ENCODE measurements at places on chromosomes 2 and 18. TPM values are rescaled to one million over a fixed set of nuclear protein-coding genes. Genes with fewer than 3 reads are reported as not detected.

DNA sequence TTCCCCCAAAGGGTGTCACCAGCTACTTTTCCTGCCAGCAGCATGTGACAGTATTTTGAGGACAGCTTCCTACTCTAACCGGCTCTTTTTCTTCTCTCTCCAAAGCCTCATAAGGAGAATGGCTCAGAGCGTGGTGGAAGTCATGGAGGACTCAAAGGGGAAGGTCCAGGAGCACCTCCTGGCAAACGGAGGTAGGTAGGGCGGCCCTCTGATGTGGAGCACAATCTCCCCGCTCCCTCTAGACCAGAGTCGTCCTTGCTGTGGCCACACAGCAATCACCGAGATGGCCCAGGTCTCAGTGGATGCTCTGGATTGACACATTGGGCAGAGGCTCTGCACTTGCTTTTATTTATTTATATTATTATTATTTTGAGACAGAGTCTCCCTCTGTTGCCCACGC, 32.4 kb downstream of the ATP6V1C2 start:
- no peak for DNase-seq

DNA sequence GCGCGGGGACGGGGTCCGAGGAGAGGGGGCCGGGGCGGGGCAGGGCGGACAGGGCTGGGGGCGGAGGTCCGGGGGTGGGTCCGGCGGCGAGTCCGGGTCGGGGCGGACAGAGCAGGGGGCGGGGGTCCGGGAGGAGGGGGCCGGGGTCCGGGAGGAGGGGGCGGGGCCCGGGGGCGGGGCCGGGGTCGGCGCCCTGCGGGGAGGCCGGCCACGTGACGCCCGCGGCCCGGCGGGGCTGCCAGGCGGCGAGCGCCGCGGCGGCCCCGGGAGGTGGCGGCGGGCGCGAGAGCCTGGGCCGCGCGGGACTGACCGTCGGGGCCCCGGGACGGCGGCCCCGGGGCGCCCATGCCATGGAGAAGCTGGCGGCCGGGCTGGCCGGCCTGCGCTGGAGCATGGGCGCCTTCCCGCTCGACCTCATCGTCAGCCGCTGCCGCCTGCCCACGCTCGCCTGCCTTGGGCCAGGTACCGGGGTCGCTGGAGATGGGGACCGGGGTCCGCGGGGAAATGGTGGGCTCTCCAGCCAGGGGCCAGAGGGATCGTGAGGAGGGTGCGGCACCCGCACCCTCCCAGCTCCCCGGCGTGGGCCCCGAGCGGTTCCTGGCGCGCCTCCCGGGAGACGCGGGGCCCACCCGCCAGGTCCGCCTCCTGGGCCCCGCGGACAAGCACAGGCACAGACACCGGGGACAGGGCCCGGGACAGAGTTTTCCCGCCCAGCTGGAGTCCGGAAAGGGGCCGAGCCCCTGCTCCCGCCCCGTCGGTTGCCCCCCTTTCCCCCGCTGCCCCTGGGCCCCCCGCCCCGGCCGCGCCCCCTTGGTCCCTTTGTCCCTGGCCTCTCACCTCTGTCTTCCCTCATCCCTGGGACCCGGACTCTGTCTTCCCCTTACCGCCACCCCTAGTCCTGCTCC, at the start of gene GAREM2:
TSS of gene GAREM2 (plus strand) at position 218 of the 905 bp plus-strand sequence. CDS start at position 351, 133 bp downstream.
- DNase-seq, result no peak

DNA sequence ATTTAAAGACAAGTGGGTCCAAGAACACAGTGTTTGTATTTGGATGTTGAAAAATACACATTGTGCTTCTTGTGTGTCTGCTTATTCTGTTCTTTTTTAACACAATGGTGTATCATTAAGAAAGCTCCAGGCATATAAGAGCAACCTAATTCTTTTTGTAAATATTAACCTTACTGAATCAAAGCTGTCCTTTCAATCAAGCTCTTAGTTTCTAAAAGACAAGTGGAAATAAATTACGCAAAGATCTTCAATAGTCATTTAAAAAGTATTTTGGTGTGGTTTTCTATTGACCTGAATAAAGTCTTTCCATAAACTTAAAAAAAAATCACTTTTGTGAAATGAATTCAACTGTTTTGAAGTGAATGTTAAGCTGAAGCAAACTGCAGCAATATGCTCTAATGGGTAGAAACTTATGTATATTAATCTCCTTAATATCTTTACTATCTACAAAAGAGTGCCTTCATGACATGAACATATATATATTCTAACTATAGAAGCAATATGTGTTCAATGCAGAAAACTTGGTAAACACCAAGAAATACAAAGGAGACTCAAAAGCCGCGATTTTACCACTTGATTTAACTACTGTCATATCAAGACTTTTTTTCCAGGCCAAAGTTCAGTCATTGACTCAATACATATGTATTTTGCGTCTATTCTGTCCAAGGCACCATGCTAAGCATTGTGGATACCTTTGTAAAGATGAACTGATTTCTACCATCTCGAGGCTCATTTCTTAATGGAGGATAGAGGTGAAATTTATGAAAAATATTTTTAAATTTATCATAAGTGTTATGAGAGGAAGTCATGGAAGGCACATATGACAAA, 97.7 kb downstream of the ARHGAP15 start:
- DNase-seq, result no peak

DNA sequence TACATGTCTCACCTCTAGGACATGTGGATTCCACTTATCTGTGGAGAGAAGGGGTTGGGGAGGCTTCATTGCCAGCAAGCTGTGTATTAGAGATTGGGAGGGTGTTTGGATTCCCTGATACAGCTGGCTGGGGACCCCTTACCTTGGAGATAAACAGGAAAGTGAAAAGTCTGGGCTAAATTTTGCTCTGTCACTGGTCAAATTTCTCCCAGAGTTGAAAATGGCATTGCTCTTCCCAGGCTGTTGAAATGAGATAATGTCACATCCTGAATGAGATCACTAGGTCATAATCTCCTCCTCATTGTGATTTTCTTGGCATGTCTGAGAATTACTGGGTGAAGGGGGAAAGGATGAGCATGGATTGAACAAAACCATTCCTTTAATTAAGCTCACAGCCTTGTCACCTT, 265.0 kb upstream of the PARD3B start:
- no peak for DNase-seq

- no peak for DNase-seq
Observed at GRCh38 chr2:234841321-234842015, 110.3 kb upstream of the SH3BP4 start.

DNA sequence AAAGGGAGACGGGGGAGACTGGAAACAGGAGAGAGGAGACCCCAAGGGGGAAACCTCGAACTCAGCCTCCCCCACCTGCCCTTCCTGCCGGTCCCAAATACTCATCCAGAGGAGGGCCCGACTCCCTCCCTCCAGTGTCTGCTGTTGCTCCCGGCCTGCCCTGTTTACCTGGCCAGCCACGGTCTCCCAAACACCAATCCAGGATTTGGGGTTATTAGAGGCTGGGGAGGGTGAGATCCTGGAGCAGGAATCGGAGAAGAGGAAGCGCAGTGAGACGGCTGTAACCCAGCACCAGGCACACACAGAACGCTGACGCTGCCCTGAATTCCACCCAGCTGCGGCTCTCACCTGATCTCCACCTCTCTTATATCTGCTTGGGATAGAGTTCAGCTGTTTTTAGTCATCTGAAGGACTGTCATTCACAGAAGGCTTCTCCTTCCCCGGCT, 213.0 kb downstream of the TNS1 start:
- peak; percentile 84 for DNase-seq

DNA sequence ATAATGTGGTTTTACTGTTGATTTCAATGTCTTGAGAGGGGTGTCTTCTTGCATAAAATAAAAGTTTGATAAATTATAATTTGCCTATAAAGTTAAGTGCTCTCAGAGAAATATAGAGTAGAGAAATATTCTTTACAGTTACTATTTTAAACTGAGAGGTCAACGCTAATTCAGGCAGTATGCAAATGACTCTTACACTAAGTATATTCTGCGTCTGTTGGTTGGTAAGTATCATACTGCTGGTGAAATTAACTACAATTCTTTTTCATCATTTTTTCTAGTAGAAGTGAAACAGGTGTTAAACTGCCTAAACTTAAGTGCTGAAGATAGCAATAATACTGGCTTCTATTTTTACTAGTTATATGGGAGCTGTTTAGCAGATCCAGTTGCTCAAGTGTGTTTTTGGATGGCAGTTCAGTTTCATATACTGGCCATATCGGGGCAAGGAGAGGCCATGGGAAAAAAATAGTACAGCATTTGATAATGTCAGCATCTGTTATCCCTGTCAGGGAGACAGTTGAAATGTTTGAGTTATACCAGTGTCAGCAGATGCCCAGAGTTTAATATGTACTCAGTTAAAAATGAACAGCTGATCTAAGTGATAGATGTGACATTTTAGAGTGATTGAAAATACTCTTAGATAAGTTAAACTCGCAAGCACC, 86.2 kb downstream of the MIB1 start:
- peak; percentile 58 for DNase-seq

DNA sequence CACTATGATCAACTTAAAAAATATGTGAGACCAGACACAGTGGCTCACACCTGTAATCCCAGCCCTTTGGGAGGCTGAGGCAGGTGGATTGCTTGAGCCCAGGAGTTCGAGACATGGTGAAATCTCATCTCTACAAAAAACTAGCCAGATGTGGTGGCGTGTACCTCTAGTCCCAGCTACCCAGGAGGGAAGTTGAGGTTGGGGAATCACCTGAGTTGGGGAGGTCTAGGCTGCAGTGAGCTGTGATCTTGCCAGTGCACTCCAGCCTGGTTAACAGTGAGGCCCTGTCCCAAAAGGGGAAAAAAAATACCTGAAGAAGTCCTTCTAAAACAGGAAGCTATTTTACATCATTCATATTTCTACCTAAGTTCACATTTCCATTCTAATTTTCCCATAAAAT, 144.0 kb downstream of the EML6 start:
- no peak for DNase-seq

DNA sequence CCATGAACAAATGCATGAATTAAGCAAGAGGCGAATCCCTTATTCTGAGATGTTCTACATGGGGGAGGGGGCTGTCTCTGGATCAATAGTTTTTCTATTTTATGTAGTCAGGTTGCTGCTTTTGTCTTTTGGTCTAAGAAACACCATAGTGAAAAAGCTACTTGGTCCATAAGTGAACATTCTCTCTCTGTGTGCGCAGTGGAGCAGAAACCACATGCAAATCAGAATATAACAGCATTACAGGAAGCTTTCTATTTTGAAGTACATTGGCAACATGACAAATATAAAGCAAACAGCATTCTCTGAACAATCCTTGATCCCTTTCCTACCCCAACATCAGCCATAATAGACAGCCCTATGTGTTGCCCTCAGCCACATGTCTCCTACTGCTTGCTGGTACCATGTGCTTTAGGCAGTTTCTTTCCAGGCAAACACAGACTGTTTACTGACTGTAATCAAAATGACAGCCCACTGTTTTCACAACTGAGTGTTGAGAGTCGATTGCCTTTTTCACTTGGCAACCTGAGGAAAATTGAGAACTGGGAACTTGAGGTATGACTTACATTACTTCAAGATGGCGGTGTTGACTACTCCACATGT, 10.6 kb downstream of the SCN3A start:
- no peak for DNase-seq

The ICOS gene
- not detected for total RNA-seq

The PHOSPHO2 gene
- 2.2 TPM for total RNA-seq

GRCh38 chr2:46278952-46279351, 18.3 kb upstream of the EPAS1 start:
- DNase-seq, result no peak

- no peak for DNase-seq
Observed at GRCh38 chr2:98914713-98915580, 21.1 kb downstream of the CRACDL start.

DNA sequence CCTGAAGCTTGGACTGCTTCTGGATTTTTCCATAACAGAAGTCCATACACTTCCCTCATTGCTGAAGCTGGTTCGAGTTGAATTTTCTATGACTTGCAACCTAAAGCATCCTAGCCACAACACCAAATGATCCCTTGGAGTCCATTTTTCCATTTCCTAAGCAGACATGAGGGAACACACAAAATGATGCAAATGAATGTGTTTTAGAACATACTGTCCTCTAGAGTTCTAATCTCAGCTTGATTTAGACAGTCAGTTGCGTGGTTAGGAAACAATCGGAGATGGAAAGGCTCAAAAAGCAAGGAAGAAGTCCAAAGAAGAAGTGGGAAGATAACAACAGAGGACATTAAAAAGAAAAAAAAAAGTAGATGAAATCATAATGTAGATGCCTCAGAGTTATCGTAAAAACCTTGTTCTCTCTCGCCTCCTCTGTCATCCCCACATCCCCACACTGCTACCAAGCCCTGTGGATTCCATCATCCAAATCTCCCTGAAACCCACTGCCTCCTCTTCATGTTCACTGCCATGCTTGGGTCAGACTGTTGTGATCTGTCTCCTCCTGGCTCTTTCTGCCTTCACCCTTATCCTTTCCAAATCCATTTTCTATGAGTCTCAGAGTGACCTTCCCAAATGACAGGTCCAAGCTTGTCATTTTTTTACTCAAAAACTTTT, 58.4 kb downstream of the TMEM247 start:
- DNase-seq, result no peak

GRCh38 chr2:133817680-133818566, 249.7 kb upstream of the NCKAP5 start:
- no peak for DNase-seq

DNA sequence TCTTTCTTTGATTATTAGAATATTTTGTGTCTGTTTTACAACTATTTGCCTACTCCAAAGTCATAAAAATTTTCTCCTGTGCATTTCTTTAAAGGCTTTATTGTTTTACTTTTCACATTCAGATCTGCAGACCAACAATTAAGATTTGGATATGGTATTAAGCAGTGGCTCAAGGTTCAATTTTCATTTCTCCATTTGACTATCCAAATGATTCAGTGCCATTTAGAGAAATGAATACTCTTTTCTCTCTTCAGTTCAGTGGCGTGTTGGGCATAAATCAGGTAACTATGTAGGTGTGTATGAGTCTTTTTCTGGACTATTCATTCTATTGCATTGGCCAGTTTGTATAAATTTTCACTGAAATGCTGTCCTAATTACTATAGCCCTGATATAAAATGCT, 57.3 kb upstream of the IL1R1 start:
- DNase-seq, result no peak

DNA sequence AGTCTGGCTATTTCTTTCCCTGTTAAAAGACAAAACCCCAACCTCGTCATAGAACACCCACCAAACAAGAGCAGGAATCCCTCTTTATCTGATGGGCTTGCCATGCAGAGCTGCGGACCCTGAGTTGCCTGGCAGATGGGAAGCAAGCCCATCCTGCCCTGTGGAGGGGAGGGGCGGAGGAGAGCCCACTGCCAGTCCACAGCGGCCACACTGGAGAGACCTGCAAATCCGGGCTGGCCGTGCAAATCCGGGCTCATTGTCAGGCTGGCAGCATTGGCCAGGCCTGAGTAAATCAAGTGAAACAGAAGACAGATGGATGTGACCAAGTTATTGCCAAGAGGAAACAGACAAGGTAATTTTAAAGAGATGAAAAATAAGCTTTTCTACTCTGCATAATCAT, 22.0 kb downstream of the MYL12B start:
- DNase-seq, result no peak

The GALNT3 gene
- total RNA-seq, result 1.7 TPM

DNA sequence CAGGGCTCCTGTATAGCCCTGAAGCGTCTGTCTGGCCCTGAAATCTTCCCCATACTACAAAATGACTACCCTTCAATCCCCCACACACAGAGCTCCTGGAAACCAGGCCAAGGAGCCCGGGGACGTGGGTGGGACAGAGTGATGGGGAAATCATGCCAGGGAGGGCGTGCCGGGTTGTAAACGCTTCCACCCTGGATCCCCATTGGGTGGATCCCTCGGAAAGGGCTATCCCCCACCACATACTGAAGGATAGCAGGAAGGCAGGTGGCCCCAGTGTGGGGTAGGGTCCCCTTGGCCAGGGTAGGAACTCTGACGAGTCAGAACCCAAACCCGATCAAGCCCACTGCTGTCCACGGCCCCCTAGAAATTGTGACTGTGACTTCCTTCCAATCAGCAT, 91.7 kb downstream of the INHBB start:
- DNase-seq, result no peak

Measured in gastrocnemius medialis (tissue), 4 donors.